ENCODE measurements at places on chromosomes 1 and 21.
A peak's percentile ranks its signal among the peaks of the same experiment; 100 is the strongest.

DNA sequence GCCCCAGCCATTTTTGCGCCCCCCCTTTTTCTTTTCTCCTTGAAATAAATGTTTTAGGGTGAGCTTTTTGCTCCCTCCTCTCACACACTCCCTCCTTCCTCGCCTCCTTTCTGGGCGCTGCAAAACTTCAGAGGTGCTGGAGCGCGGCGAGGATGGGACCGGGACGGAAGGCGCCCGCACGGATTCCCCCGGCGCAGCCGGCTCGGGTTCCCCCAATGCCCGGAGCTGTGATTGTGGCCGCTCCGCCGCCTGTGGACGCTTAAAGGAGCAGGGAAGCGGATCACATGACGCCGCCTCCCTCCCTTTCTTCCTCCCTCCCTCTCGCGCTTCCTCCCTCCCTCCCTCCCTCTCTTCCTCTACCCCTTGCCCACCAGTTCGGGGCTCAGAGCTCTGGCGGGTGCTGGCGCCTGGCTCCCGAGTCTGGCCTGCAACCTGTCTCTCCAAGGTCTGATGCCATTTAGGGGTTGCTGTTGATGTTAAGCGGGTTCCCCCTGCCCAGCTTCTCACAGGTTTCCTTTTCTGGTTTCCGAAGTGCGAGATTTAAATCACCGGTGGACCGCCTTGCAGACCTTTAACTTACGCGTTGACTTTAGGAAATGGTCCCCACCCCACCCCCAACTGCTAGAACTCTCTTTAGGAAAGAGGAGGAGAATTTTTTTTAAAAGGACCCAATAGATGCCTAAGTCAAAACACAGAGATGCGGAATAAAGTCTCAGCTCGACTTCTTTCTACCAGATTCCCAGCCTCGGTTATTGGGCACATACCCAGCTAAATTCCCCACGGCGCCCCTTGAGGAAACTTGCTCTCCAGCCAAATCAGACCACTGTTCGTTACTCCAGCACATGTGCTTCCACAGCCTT is at the start of gene WLS:
Gene WLS (minus strand): TSS at position 235 of the 860 bp plus-strand sequence. CDS start 224 bp downstream, at position 11.
- peak; percentile 88 for DNase-seq

DNA sequence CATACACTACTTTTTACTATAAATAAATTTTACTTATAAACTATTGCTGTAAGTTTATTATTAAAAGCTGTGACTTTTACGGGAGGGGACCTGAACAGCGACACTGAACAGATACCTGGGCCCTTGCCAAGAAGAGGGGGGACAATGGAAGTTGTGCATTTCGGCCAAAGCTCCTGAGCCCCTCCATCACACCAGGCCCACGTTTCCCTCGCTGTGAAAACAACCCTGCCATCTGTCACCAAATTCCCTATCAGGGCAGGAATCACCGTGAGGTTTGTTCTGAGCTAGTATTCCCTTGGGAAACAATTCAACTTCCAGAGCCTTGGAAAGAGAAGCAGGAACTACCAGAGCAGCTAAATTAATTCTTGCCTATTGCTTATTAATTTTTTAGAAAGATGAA is 37.0 kb downstream of the VTCN1 start:
- DNase-seq, result no peak

DNA sequence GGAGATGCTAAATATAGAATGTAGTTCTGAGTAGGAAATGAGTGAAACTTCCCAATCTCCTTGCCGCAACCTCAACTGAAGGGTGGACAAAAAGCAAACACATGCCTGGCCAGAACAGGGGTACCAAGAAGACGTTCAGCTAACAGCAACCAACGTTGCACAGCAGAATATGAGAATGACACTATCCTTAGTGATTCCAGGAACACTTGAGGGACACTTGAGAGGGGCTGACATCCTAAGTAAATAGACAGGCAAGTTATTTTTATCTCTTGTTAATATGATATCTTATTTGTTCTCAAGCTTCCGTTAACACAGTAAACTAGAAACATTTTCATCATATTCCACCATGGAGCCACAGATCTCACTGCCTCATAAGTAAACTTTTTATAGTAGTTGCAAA is 908 bp downstream of the KRTAP19-1 start:
- no peak for DNase-seq

GRCh38 chr1:229169399-229169798 is 101.5 kb upstream of the RAB4A start:
- no peak for DNase-seq

DNA sequence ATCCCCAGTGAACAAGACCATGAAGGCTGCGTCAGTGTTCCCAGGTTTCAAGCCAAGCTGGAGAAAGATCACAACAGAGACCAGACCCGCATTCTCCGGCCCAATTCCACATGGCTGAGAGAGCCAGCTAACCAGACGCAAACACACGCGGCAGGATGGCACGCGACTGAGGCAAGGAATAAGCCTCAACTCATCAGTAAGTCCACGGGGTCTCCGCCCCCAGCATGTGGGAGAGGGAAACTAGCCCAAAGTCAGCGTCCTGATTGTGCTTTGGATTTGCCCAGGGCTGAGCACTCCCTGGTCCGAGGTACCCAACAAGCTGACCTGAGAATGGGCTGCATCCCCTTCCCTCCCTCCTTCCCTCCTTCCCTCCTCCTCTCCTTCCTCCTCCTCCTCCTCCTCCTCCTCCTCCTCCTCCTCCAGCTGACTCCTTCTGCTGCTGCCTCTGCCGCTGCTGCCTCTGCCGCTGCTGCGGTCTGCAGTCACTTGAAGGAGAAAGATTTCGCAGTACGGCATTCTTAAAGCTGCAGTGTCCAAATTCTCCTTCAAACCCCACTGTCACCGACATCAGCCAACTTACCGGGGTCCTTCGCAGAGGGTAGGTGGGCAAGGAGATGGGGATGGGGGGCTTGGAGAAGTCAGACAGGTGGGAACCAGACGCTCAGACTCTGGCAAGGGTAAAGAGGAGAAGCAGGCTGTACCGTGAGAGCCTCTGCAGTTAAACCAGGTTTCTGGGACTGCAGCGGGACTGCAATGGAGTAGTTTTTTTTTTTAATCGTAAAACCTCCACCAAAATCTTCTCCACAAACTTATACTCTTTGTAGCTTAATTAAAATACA is 33.0 kb upstream of the H6PD start:
- peak; percentile 64 for DNase-seq

GRCh38 chr1:172733815-172734214 is 74.9 kb downstream of the FASLG start:
- DNase-seq, result no peak

- peak; percentile 63 for DNase-seq
Observed at GRCh38 chr1:78070758-78071157, 25.0 kb downstream of the GIPC2 start.

DNA sequence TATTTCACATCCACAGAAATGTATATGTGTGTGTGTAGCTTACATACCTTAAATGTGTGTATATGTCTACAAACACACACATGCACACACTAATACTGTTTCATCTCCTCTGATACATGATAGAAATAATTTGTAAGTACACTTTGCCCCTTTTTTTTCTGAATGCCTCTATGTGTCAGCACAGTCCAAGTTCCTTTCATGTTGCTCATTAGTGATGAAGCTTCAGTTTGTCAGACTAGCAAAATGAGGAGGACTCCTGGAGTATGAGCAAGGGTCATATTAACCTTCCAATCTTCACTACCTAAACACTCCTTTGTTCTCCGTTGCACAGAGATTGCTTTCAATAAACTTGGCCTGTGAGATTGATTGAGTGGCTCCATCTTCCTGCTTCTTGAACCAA is 935.4 kb downstream of the MRPL39 start:
- DNase-seq, result no peak

GRCh38 chr1:168733241-168733640 is 4.2 kb upstream of the DPT start:
- DNase-seq, result no peak

GRCh38 chr1:183144752-183145151 is 41.3 kb upstream of the LAMC2 start:
- DNase-seq, result no peak

DNA sequence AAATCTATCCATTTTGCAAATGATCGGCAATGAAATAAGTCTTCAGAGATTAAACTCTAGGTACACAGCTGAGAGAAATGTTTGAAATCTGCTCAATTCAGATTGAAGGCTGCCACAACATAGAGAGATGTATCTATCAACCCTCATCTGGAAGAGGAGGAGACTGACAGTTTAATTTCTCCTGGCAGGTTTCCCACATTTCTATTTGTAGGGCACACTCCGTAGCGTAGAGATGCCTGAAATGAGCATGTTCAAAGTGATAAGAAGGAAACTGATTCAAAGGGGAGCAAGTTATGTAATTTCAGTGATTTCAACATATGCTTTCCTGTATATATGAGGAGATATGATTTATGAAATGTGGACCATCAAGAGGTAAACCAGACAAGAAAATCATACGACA is 44.1 kb downstream of the NIBAN1 start:
- DNase-seq, result no peak

DNA sequence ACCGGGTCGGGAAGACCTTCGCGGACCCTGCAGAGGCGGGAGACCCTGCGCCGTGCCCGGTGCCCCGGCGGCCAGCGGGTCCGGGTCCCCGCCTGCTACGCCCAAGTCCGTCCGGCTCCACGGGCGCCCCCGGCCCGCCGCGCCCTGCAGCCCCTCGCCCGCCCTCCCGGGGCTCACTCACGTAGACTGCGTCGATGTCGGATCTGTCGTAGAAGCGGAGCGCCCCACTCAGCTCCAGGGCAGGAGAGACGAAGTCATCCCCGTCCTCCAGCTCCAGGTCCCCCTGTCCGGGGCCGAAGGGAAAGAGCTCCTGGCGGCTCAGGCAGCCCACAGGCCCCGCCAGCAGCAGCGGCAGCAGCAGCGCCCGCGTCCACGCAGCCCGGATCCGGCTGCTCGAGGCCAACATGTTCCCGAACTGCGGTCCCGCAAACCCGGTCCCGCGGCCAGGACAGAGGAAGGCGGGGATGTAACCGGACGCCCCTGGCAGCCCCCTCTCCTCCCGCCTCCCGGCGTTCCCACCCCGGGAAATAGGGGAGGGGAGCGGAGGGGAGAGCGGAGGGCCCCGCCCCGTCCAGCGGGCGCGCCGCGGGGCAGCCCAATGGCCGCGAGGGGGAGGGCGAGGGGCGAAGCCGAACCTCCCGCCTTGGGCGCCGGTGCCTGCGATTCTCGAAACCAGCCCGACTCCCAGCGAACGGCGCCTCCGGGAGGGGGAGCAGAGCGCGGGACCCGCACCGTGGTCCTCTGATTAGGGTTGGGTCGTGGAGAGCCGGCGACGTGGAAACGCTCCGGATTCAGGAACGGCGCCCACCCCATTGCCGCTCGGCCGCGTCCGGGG is at the start of gene NID1:
Gene NID1 (minus strand): TSS at position 417 of the 835 bp plus-strand sequence. CDS start 11 bp downstream, at position 406.
- DNase-seq, result peak; percentile 96

DNA sequence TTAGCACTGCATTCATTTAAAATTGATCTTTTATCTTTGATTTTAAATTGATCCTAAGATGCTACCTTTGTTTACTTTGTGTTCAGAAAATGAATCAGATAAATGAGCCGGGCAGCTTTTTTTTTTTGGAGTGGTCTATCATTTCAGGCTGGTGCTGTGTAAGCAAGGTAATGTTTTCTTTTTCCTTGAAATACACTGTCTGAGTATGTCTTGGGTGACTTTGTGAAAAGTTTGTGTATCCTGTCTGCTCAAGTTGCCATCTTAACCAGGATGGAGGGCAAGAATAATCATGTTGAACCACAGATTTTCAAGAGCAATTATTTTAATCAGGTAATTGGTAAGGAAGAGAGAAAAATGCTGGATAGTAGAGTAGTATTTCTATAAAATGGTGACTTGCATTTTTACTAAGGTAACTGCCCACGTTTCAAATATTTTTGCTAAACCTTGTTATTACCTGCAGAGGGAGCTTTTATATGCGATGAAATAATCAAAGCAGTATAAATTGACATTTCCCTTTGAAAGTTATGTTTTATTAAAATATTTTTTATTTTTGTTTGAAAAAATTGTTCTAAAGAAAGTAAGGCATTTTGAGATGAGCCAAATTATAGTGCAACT is 11.1 kb downstream of the ADGRL2 start:
- DNase-seq, result no peak

DNA sequence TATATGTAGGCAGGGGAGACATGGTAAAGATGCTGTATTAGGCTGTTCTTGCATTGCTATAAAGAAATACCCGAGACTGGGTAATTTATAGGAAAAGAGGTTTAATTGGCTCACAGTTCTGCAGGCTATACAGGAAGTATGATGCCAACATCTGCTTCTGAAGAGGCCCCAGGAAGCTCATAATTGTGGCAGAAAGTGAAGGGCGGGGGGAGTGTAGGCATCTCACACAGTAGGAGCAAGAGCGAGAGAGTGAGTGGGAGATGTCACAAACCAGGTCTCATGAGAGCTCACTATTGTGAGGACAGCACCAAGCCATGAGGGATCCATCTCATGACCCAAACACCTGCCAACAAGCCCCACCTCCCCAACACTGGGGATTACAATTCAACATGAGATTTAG is 21.1 kb downstream of the MAN1A2 start:
- DNase-seq, result no peak

DNA sequence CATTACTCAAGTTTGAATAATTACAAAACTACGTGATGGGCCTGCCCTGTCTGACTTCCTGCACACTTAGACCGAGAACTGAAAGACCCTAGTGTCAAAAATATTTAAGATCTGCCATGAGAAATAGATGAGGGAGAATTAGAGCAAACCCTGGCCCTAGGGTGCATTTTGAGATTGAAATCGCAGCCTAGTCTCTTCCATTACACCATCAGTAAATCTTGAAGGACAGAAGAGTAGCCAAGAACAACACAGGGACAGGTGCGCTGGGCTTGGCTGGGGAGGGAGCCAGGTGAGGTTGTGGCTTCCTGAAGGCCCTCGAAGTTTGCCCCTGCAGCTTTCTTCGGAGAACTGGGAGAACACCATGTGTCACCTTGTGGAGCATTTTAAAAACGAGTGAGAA is 36.7 kb upstream of the KIF26B start:
- DNase-seq, result no peak

DNA sequence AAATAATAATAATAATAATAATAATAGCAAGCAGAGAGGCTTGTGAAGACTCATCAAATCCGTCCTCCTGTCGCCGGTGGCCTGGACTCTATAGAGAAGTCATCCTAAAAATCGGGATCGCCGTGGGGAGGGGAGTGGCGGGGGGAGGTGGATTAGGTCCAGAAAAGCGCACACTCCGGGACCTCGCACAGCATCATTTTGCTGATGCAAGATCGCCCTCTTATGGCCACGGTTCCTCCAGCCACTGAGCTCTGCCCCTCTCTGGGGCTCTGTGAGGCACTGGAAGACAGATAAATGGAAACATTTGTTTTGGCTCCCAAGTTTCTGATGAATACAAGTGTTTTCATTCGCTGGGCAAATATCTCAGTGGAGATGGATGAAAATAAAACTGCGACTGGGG is 612.0 kb downstream of the MATN1 start:
- peak; percentile 74 for DNase-seq

GRCh38 chr1:181557313-181557712 is 74.0 kb downstream of the CACNA1E start:
- DNase-seq, result no peak

All from GM03348 (cell line).